Fibroblast of villous mesenchyme (primary cell): ENCODE measurements at places on chromosomes 1 and 21. TPM values are rescaled to one million over a fixed set of nuclear protein-coding genes. Genes with fewer than 3 reads are reported as not detected.

The DCDC2B gene
- not detected in 2 replicates for total RNA-seq

The PTPRC gene
- 0.64 and 3.5 TPM in 2 replicates for total RNA-seq

The SYDE2 gene
- 24.2 and 27.6 TPM in 2 replicates for total RNA-seq

The TCHH gene
- under 0.01 TPM in 1 of 2 replicates, not detected in the other for total RNA-seq

The ACOT11 gene
- total RNA-seq: 1.3 and 2.2 TPM in 2 replicates

The LEMD1 gene
- total RNA-seq: not detected in 2 replicates

The FHL3 gene
- 25.5 and 33.2 TPM in 2 replicates for total RNA-seq

The ADAMTS1 gene
- 177 and 589 TPM in 2 replicates for total RNA-seq

The SPRR2G gene
- total RNA-seq: not detected in 2 replicates

The HES2 gene
- 0.43 TPM in 1 of 2 replicates, not detected in the other for total RNA-seq

The CHIA gene
- total RNA-seq: not detected in 2 replicates

The NES gene
- 66.4 and 66.9 TPM in 2 replicates for total RNA-seq

The PGLYRP3 gene
- not detected in 2 replicates for total RNA-seq

The SH3BGR gene
- 2.2 and 2.6 TPM in 2 replicates for total RNA-seq

The ZNF695 gene
- 1.3 and 2.6 TPM in 2 replicates for total RNA-seq

The ALG14 gene
- total RNA-seq: 4.7 and 6.4 TPM in 2 replicates

The GJB4 gene
- total RNA-seq: not detected in 2 replicates

The ATP5IF1 gene
- 89.4 and 101 TPM in 2 replicates for total RNA-seq

The XCL2 gene
- total RNA-seq: not detected in 2 replicates

The TSSK3 gene
- 0.86 and 0.97 TPM in 2 replicates for total RNA-seq

The PLA2G2C gene
- total RNA-seq: not detected in 2 replicates

The KCNT2 gene
- 3.2 and 7.3 TPM in 2 replicates for total RNA-seq

The TDRD5 gene
- not detected in 2 replicates for total RNA-seq

The LRRIQ3 gene
- total RNA-seq: 0.32 and 1.7 TPM in 2 replicates

The HSD3B1 gene
- 2.6 TPM in 1 of 2 replicates, not detected in the other for total RNA-seq

The MNDA gene
- not detected in 2 replicates for total RNA-seq

The OPTC gene
- total RNA-seq: not detected in 2 replicates

The FCGR3A gene
- not detected in 2 replicates for total RNA-seq

The GJA8 gene
- total RNA-seq: not detected in 2 replicates

The TNFRSF4 gene
- total RNA-seq: 0.32 and 0.43 TPM in 2 replicates

The C2CD4D gene
- total RNA-seq: not detected in 2 replicates

The HRNR gene
- total RNA-seq: not detected in 2 replicates

The TMPRSS3 gene
- total RNA-seq: not detected in 2 replicates

The PDXK gene
- total RNA-seq: 88.1 and 88.3 TPM in 2 replicates

The ADAMTSL4 gene
- total RNA-seq: 2.9 and 8.6 TPM in 2 replicates

The ETV3 gene
- total RNA-seq: 12.9 and 13.0 TPM in 2 replicates

The WNT3A gene
- not detected in 2 replicates for total RNA-seq

The TBX15 gene
- under 0.01 TPM in 2 replicates for total RNA-seq

The DNAJB4 gene
- 35.4 and 57.0 TPM in 2 replicates for total RNA-seq

The IL19 gene
- total RNA-seq: 0.97 and 1.7 TPM in 2 replicates

The FAM78B gene
- total RNA-seq: not detected in 2 replicates

The KCNK2 gene
- total RNA-seq: 18.7 and 61.7 TPM in 2 replicates

The TINAGL1 gene
- 60.5 and 87.6 TPM in 2 replicates for total RNA-seq
